ENCODE measurements at places on chromosomes 6 and 20.

DNA sequence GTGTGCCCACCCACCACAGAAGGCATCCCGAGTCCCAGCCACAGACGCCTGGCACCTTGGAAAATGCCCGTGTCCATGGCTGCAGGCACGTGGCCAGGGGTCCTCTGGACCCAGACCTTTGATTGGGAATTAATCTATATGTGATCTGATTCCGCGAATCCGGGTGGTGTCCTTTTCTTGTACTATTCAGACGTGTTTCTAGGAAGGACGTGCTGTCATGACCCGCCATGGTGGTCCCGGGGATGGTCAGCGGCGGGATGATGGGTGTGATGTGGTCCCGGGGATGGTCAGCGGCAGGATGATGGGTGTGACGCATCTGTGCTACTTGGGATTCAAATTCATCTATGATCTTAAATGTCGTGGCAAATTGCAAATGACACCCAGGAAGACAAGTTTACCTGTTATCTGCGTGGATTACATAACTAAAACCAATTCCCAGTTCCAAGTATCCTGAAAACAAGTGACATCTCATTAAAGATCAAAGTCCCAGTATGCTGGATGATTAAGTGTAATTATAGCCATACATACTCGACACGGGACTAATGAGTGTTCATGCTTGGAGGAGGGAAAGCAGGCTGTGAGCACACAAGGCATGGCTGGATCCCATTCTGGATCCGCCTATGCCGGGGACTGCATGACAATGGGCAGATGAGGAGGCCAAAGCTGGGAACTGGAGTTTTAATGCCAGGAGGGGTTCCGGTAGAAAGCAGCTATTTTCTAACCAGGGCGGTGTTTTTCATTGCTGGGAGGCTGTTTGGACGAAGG lies 256.5 kb downstream of the TAF4 start:
- no peak for DNase-seq

DNA sequence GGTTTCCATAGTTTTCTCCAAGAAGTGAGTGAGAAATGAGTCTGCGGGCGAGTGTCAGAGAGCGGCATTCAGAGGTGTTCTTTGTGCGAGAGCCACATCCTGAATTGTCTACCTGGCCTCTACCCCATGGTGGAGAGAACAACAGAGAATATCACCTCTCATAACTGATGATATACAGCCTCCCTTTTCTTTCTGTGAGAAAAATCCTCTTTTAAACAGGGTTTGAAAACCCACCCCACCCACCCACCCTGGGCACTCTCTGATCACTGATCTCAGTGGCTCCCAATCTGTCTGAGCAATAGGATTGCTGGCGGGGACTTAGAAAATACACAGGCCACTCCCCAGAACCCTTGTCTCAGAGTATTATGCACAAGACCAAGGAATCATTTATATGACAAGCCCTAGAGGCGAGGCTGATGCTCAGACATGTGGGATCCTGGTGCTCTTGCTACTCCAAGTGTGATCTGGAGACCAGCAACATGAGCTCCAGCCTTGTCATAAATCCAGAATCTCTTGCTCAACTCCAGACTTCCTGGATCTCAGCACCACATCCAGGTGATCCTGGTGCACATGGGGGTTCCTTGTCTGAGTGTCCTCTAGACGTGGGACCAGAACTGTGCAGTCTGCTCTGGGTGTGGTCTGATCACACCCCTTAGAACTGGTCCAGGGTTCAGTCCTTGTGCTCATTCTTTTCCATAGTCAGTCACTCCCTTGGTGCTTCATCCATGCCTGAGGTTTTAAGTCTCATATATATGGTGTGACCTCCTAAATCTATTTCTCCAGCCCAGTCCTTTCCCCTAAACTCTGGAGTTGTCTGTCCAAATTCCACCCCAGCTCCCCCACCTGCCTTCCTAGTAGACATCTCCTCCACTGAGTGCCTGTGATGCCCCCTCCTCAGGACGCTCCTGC lies 5.3 kb downstream of the HLA-B start:
- no peak for DNase-seq

DNA sequence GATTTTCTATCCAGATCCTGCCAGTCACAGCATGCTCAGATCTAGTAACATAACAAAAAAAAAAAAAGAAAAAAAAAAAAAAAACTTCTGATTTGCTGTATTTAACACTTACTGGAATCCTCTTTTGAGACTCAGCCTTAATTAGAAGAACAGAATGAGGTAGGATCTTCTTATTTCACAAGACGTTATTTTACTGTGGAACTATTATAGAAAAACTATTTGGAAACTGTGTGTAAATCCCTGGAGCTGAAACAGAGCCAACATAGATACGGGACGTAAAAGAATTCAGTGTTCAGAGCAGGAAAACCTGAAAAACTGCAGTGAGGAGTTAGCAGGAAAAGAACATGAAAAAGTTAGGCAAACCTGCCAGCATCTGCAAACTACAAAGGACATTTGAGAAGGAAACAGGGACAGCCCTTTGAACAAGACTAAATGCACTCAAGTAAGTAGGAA lies 3.4 kb upstream of the ZNF217 start:
- DNase-seq, result no peak

GRCh38 chr6:101543796-101544195 lies 150.3 kb downstream of the GRIK2 start:
- no peak for DNase-seq

- DNase-seq, result no peak
Observed at GRCh38 chr6:163707387-163708355, 293.2 kb downstream of the QKI start.
